ENCODE measurements at places on chromosomes 2 and 18. TPM values are rescaled to one million over a fixed set of nuclear protein-coding genes. Genes with fewer than 3 reads are reported as not detected.
A peak's percentile ranks its signal among the peaks of the same experiment; 100 is the strongest.

GRCh38 chr2:102505290-102505689, 32.3 kb downstream of the SLC9A4 start:
- no peak for DNase-seq

DNA sequence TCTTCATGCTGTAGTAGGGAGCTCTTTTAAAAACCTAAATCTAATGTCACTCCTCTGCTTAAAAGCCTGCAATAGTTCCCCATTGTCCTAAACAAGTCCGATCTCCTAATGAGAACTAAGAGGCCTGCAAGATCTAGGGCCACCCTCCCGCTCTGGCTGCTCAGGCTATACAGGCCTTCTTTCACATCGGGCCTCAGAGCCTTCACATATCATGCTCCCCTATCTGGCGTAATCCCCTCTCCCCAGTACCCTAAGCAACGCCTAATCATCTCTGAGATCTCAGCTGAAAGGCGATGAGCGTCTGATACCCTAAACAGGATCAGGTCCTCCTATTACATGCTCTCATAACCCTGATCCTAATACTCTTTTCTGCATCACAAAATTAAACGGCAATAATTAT, 1.9 kb downstream of the MAP4K3 start:
- peak; percentile 47 for DNase-seq

Gene MAP2
- total RNA-seq, result 1.6 TPM

DNA sequence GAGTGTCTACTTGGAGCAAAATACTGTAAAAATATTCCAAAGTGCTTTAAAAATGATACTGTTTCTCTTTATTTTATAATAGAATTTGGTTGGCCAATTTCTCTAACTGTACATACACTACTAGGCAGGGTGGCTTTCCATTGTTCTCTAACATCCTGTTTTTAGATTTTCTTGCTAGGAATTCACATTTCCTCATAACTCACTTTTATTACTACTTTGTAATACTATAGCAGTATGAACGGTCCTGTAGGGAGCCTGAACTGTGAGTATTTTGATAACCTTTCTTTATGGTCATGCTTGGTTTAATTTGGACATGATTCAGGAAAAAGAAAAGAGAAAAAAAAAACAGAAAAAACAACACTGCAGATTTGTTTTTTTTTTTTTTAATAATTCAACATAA, 37.8 kb downstream of the GCG start:
- no peak for DNase-seq

- no peak for DNase-seq
Measured at GRCh38 chr2:83464444-83464843, 994.6 kb downstream of the SUCLG1 start.

DNA sequence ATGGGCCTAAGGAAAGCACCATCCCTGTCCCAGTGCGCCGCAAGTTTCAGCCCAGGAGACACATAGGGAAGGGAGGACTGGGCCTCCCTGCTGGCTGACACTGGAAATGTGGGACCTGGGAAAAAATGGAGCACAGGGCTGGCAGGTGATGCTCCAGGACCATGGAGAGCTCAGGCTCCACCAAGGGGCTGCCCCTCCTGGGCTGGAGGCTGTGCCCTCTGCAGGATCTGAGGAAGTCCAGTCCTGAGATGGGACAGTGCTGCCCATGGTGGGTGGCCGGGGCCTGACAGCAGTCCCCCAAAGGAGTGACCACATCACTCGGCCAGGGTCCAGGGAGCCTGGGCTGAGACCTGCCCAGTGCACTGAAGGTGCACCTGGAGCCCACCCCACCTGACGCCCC, 108.6 kb upstream of the TEKT4 start:
- peak; percentile 20 for DNase-seq

DNA sequence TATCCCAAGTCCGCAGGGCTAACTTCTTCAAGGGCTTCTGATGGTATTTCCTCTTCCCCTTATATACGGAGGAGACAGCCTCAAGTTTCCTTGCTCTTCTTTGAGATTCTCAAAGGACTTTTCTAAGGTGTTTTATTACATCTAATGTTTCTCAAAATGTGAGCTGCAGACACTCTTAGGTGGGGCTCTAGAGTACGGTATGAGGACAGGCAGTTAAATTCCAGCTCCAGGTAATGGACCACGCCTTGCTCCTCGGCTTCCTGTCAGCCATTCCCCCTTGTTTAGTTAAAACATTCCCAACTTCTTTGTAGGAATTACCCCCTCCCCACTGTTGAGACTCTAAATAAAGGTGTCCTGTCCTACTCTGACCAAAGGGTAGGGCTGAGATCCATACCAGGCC, 131.9 kb downstream of the IRS1 start:
- DNase-seq, result no peak

DNA sequence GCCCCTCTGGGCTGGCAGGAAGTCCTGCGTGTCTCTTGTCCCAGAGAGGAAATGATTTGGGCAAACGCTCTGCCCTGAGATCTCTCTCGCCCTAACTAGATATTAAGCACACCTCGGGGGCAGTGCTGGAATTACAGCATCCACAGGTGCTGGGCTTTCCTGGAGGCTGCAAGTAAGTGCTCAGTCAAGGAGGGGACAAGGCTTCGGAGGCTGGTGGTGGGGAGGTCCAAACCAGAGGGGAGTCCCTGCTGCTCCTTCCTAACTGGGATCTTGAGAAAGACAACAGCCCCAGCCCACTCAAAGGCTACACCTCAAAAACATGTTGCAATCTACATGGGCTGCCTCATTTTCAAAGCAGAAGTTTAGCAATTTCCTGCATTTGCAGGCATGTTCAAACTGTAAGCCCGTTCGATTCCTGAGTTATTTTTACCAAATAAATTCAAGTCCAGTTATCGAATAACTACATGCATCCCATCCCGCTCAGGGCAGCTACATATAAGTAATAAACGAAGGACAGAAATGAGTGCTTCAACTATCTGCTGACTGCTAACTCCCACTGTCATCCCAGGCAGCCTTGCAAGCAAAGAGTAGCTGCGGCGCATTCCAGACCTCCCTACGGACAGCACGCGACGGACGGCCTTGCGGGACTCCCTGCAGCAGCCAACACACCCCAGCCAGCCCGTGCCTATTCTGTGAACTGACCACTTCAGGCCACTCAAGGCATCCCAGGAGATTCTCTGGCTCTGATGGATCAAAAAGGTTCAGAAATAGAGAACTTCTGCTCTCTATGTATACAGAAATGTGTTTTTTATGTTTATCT, 27.5 kb downstream of the ZNF516 start:
- DNase-seq, result peak; percentile 58

DNA sequence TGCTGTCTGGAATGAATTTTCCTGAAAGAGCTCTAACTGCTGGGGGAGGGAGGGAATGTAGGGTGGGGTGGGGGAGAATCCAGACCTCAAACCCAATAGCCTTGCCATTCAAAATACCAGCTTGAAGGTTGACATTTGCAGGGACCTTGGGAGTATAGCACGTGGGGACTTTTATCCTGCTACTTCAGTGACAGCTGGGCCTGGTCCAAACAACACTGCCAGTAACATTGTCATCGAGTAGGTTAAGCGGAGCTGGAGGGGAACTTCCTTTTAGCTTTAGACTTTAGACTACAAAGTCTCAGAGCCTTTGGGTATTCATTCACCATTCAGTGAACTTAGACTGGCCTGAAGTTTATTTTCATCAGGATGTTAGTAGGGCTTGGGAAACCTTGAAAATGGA, 248.7 kb downstream of the MEIS1 start:
- DNase-seq, result no peak

Gene SIGLEC15
- not detected for total RNA-seq

- no peak for DNase-seq
Measured at GRCh38 chr2:225091336-225091735, 49.1 kb upstream of the DOCK10 start.

DNA sequence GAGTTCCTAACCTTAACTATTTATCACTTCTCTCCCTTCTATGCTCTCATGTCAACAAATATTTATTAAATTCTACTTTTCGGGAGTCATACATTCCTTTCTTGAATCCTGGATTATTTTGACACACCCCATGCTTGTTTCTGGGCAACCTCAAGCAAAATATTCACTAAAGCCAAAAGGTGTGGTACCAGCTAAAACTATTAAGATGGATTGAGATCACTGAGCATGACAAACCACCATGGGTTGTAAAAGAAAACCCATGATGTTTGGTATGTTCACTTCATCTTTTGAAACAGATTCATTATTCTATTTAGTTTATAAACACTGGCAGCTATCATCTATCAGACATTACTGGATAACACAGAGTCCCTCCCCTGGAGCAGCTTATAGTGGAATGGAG, 32.5 kb downstream of the DPP4 start:
- DNase-seq, result no peak

DNA sequence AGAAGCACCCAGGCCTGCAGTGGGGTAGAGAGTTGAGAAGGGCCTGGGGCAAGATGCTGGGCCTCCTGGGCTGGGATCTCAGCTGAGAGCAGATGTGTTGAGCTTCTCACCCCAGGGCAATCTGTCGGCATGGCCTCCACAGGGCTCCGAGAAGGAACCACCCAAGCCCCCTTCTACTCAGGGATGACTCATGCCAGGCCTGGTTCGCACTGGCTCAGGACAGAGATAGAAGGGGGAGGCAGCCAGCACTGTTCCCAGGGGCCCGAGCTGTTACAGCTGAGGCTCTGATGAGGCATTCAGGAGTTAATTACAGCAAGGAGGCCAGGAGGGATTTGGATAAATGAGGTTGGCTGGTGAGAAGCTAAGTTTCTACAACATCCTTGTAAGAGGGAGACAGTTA, 62.5 kb downstream of the CENPO start:
- no peak for DNase-seq

Gene DSG4
- total RNA-seq, result not detected

DNA sequence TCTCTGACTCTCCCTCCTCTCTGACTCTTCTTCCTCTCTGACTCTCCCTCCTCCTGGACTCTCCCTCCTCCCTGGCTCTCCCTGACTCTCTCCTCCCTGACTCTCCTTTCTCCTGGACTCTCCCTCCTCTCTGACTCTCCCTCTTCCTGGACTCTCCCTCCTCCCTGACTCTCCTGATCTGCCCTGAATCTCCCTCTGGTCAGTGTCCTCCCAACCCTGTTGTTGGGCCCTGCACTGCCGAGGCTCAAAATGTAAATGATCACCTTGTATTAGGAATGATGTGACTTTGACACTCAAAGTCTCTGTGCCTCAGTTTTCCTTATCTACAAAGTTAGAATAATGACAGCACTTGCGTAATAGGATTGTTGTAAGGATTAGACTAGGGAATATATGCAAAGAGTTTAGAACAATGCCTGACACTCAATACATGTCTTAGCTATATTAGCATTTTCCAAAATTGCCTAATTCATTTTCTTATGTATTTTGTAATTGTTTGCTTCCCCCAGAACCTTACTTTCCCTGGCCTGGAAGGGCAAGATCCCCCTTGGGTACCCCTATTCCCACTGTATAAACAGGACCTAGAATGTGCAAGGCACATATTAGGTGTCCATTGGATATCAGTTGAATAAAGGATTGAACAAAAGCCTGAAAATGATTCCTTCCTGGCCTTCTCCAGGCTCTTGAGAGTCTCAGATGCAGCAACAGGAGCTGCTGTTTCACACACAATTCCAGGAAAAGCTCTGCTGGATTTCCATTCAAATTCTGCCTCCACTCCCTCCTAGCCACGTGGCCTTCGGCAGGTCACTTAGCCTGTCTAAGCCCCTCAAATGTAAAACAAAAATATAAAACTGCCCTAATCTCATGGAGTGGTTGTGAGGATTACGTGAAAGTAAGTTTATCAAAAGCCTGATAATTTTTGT, 170.1 kb downstream of the INHBB start:
- DNase-seq, result no peak

- no peak for DNase-seq
Measured at GRCh38 chr2:238846378-238846627, 1.6 kb upstream of the TWIST2 start.

Gene POTEJ
- not detected for total RNA-seq

- peak; percentile 69 for DNase-seq
Measured at GRCh38 chr2:174330945-174331594, 3.7 kb upstream of the SP9 start.

DNA sequence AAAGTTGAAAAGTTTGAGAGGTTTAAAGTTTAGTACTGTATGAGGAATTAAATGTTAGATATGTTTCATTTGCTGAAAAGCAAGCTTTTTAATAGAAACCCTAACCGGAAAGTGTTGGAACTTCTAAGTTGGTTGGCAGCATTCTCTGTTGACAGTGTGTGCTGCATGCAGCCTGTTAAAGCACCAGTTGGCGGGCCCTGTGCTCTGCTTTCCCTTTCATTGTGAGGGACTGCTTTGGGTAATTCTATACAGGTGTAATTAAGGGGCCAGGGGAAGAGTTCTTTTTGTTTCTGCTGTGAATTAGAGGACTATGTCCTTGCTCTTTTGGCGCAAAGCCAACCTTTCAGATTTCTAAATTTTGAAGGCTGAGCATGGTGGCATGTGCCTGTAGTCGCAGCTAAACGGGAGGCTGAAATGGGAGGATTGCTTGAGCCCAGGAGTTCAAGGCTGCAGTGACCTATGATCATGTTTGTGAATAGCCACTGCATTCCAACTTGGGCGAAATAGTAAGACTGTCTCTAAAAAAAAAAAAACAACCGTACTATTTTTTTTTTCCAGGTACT, 20.1 kb downstream of the PLEKHB2 start:
- DNase-seq, result no peak

Gene TMEM247
- total RNA-seq, result not detected

Gene MRPL19
- total RNA-seq, result 70.3 TPM

Gene NT5DC4
- not detected for total RNA-seq

DNA sequence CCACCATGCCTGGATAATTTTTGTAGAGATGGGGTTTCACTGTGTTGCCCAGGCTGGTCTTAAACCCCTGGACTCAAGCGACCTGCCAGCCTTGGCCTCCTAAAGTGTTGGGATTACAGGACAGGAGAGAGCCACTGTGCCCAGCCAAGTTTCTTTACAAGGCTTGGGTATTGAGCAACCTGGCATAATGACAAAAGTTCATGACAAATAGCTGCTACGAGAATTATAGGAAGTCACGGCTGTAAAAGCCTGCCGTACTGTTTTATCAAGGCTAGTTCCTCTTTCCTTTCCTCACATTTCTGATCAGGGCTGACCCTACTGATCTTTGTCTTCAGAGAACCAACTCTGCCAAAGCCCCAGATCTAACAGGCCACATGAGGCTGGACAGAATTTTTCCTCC, 490.4 kb upstream of the SPRED2 start:
- no peak for DNase-seq

DNA sequence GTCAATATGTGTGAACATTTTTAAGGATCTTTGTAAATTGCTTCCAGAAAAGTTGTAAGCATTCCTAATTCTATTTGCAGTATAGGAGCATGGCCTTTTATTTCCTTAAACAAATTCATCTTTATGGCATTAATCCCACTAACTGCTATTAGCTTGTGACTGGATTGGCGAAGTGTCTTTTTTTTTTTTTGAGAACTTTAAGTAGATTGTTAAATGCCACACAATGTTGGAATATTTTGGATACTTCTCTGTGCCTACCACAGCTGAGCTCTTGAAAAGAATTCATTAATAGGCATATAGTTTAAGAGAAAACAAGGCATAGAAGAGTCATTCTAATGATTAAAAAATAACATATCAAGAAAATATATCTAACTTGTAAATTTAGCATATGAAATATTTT, 129.7 kb downstream of the LAMA3 start:
- DNase-seq, result no peak

GRCh38 chr2:144553379-144553778, 33.5 kb upstream of the ZEB2 start:
- no peak for DNase-seq

Gene CDKL4
- 0.41 TPM for total RNA-seq

Gene VIT
- not detected for total RNA-seq

- no peak for DNase-seq
Measured at GRCh38 chr2:86291328-86291662, 46.1 kb downstream of the REEP1 start.

Gene ACVR1C
- 1.0 TPM for total RNA-seq
